Sciatic nerve (tissue), 2 donors: ENCODE measurements at places on chromosomes 13 and 19.
A peak's percentile ranks its signal among the peaks of the same experiment; 100 is the strongest.

- no peak for DNase-seq
Observed at GRCh38 chr19:1238369-1239303, 831 bp upstream of the CBARP start.

DNA sequence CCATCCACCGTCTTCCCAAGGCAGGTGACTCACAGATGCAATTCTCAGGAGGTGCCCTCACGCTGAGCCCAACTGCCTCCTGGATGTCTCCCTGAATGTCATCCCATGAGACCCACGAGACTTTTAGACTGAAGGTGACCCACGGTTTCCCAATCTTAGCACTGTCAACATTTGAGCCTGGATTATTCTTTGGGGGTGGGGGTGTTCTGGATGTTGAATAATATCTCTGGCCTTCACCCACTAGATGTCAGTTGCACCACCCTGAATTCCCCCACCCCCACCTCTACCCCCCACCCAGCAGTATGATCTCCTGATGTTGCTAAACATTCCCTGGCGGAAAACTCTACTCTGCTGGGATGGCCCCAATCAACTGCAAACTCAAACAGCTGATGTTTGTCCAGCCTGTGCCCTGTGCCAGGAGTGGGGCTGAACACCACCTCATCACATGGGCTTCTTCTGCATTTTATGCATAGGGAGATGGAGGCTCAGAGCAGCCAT is 2.2 kb upstream of the CYP4F22 start:
- no peak for DNase-seq

GRCh38 chr13:108158746-108159145 is 56.6 kb downstream of the LIG4 start:
- no peak for DNase-seq

GRCh38 chr13:79549355-79550106 is 68.6 kb downstream of the NDFIP2 start:
- no peak for DNase-seq

- peak; percentile 85 for DNase-seq
Observed at GRCh38 chr19:48510421-48511268, 990 bp downstream of the LMTK3 start.

GRCh38 chr13:22903925-22904324 is 276.9 kb upstream of the SGCG start:
- no peak for DNase-seq

DNA sequence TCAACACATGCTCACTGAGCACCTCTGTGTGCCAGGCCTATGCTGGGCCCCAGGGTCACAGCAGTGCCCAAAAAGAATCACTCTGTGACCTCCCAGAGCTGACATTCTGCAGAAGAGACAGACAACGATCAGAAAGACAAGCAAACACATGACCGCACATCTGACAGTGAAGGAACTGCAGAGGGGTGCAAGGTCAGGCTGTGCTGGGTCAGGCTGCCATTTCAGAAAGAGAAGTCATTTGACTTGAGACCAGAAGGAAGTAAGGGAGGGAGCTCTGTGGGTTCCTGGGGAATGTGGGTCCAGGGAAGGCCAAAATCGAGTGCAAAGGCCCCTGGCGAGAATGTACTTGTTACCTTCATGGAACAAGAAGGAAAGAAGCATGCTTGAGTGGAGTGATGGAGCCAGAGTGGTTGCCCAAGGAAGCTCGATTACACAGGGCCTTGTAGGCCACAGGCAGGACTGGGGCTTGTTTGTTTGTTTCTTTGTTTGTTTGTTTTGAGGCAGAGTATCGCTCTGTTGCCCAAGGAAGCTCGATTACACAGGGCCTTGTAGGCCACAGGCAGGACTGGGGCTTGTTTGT is 11.4 kb upstream of the CD22 start:
- DNase-seq: no peak

DNA sequence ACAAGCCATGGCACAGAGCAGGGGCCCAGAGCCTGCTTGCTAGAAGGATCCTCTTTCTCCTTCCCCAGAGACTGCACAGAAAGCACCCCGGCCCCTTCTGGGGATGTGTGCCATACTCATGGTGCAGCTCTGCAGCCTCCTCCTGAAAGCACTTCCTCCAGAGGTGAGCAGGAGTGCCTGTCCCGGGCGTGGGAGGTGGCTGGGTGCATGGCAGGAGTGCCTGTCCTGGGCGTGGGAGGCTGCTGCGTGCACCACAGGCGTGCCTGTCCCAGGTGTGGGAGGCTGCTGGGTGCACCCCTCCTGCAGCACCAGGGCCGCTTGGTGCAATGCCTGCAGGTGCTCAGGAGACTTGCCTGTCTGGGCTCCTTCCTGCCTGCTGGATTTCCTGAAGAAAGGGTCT is 913.3 kb downstream of the UQCRFS1 start:
- no peak for DNase-seq

GRCh38 chr19:45254044-45254531 is 3.0 kb downstream of the MARK4 start:
- DNase-seq: no peak
